ENCODE measurements at places on chromosomes 2 and 18.

DNA sequence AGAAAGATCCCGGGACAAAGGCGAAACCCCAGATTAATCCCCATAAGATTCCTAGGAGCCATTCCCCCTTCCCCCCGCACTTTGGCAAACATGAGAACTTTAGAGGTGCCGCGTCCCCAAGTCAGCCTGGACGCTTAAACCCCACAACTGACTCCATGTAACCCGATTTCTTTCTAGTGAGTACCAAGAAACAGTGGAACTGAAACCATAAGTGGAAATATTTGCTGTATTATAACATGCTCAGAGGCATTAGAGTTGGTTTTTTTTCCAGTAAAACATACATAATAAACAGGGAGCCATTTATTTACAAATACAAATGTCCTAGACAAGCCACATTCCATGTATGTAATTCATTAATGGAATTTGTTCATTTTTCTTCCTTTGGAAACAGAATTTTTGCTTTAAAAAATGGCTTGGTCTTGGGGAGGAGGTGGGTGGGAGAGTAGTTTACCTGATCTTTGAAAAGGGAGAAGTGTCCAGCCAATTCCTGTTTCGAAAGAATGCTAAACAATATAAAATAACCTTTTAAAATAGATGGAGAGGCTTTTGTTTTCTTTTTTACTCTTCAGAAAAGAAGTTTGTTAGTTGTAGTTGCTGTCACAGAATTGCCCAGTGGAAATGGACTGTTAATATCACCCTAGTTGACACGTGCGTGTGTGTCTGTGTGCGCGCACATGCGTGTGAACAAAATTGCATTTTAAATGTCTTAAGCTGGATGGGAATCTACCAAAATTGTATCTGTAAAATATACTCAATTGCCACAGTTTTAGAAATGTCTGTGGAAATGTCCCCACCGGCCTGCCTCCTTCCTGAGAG lies 10.6 kb downstream of the POU3F3 start:
- no peak for DNase-seq

DNA sequence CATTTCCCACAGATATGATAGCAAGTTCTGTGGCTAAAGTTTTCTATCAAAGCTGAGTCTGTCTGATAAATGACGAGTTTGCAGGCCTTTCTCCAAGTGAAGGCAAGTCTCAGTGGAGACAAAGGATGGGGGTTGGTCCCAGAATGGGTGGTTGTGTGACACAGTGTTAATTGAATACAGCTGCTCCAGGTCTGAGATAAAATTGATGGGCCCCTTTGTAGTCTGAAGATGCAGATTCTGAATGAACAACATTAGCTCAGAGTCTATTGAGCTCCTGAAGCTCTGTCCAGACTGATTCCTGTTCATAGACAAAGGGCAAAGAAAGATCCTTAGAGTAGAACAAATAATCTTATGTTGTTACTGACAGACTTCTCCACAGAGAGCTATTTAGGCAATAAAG lies 296.9 kb upstream of the CYRIA start:
- DNase-seq: no peak

DNA sequence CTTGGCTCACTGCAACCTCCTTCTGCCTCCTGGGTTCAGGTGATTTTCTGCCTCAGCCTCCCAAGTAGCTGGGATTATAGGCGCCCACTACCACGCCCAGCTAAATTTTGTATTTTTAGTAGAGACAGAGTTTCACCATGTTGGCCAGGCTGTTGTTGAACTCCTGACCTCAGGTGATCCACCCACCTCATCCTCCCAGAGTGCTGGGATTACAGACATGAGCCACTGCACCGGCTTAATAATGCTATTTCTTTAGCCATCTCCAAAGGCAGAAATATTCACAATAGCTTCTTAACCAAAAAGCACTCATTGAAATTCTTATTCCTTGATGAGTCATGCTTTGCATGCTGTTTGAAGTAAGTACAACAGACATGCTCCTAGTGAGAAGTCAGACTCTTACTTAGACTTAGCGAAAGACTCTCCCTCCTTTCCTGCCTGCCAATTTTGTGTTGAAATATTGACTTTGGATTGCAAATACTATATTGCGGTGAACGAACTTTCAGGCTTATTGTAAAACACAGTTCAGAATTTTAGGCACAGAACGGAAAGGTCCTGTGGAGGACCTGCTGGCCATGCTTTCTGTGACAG lies 4.4 kb downstream of the ACTR3 start:
- no peak for DNase-seq

GRCh38 chr2:40470822-40471813 lies 19.2 kb upstream of the SLC8A1 start:
- DNase-seq: no peak

- DNase-seq: peak; percentile 30
Observed at GRCh38 chr2:153235516-153235915, 243.0 kb downstream of the RPRM start.

GRCh38 chr2:110121052-110121334 lies 5.4 kb upstream of the MALL start:
- no peak for DNase-seq

DNA sequence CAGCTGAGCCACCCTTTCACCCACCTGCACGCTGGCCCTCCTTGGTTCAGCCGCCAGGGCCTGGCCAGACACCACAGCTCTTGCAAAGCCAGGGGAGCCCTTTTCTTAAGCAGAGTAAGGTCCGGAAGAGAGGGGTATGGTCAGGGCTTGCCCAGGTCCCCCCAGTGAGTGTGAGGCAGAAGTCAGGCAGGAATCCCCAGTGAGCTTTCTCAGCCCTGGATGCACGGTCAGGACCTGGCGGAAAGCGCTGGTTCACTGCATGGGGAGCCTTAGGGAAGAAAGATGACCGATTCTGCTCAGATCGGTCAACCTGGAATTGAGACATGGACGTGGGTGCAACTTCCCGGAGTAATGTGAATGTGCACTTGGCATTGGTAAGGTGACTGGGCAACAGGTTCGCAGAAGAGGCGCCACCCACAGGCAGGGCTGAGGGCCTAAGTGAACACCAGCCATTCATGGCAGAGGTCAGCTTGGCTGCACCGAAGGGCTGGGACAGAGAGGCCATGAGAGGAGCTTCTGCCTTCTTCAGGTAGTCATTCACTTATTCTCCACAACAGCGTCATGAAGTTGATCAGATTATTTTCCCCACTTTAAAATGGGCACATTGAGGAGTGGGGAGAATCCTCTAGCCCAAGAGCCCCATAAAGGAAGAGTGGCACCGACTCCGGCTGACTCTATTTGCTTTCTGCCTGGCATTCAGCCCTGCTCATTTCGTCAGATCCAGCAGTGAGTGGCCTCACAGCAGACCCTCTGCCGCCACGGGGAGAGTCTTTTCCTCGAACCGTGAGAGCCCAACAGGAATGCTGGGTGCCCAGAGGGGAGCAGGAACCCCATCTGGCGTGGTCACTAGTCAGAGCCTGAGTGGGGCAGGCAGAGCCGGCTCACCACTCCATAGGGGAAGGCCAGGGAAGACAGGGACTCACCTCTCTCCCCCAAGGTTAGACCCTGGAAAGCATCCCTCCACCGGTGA lies 35.8 kb downstream of the SCTR start:
- DNase-seq: no peak

GRCh38 chr2:222862106-222862908 lies 1.5 kb downstream of the ACSL3 start:
- no peak for DNase-seq

DNA sequence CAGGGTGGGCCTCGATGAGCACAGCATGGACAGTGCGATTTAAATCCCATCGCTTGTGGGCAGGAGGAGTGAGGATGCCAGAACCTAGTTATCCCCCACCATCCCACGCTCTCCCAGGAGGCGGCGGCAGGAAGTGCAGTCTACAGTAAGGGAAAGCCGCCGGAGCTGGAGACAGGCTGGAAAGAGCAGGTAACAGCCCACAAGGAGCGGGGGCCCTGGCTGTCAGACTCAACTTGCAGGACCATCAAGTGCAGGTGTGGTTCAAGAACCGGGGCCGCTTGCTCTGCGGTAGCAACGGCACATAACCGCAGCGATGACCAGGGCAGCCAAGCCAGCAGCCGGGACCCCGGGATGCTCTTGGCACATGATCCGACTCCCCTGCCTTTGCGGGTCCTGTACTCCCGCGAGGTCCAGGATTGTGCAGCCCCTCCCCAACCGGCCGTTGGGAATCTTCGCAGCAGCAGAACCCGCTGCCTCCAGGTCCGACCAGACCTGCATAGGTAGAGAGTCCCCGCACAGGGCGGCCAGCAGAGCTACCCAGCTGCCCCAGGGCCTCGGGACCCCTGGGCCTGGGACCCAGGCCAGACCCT lies 82.1 kb downstream of the BIN1 start:
- DNase-seq: no peak

DNA sequence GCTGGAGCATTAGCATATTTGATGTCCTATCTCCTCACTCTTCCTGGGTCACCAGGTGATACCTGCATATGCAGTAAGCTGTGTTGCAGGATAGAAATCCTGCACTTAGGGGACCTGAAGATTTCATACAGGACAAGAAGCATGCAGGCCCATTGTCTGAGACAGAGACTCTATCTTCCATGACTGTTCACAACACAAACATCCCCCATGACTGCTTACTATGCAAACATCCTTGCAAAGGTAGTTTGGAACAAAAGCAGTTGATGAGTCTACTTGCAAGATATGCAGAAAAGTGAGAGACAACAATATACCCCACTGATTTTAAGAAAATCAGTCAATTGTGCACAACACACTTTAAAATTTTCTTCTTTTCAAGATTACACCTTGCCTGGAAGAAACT lies 108.6 kb upstream of the ZEB2 start:
- no peak for DNase-seq
